ENCODE measurements at places on chromosomes 3 and 15. TPM values are rescaled to one million over a fixed set of nuclear protein-coding genes. Genes with fewer than 3 reads are reported as not detected.
A peak's percentile ranks its signal among the peaks of the same experiment; 100 is the strongest.

The FETUB gene
- total RNA-seq = not detected

The GRK7 gene
- total RNA-seq = not detected

The CASR gene
- 0.05 TPM for total RNA-seq

The OSBPL10 gene
- total RNA-seq = 11.8 TPM

The DLL4 gene
- total RNA-seq = 0.30 TPM

The EPHA6 gene
- total RNA-seq = not detected

The IL17RB gene
- 0.33 TPM for total RNA-seq

The ECE2 gene
- not detected for total RNA-seq

The IMPG2 gene
- total RNA-seq = 0.14 TPM

The UBR1 gene
- total RNA-seq = 30.6 TPM

The CMTM7 gene
- total RNA-seq = 41.1 TPM

DNA sequence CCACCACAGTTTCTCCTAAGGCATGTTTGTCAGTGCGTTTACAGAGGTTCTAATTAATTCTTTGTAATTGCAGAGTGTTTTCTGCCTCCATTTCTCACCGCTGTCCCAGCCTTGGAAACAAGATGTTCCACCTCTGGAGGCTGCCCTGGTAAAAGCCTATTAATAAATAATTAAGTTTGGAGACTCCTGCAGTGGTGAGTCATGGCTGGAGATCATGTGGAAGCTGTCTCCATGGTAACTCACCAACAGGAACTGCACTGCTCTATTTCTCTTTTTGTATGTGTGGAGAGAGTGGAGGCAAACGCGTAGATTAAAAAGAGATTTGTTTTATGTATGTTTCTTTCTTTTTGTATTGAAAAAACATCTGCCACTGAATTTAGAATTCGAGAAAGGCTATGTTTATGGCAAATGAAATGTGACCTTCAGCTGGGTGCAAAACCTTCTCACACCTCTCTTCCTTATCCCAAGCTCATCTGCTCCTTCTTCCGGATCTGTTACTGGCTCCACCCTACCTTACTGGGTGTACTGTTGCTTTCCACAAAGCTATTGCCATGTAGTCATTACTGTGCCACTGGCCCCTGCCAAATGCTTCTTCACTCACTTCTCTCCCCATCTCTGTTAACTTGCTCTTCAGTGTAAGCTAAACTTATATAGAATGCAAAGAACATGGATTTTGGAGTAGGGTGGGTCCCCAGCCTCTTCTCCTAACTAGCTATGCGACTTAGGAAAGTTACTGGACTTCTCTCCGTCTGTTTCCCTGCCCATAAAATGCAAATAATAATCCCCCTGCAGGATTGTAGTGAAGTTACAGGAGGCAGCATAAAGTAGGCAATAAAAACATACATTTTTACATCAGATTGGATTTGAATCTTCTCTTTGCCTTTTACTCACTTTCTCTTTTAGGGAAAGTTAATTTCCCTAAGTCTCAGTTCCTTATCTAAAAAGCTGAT is 778.5 kb downstream of the NTRK3 start:
- H3K36me3 ChIP-seq = no peaks in the 10 kb centered on the region
- H3K27me3 ChIP-seq = peaks cover 5% of the 10 kb centered on the region
- no peaks in the 10 kb centered on the region for H3K4me1 ChIP-seq
- DNase-seq = no peak
- H3K27ac ChIP-seq = no peak overlapping the region

GRCh38 chr3:126051741-126052140 is 32.2 kb downstream of the SLC41A3 start:
- no peak overlapping the region for H3K27ac ChIP-seq
- H3K27me3 ChIP-seq = no peaks in the 10 kb centered on the region
- peaks cover 6% of the 10 kb centered on the region for H3K36me3 ChIP-seq
- peaks cover 25% of the 10 kb centered on the region for H3K4me1 ChIP-seq
- H3K4me3 ChIP-seq = no peak overlapping the region
- no peak for DNase-seq

- H3K27ac ChIP-seq = no peak overlapping the region
- H3K36me3 ChIP-seq = no peaks in the 10 kb centered on the region
- H3K4me1 ChIP-seq = no peaks in the 10 kb centered on the region
- DNase-seq = no peak
- no peaks in the 10 kb centered on the region for H3K27me3 ChIP-seq
Observed at GRCh38 chr3:107076946-107077345, 300.3 kb upstream of the CCDC54 start.

DNA sequence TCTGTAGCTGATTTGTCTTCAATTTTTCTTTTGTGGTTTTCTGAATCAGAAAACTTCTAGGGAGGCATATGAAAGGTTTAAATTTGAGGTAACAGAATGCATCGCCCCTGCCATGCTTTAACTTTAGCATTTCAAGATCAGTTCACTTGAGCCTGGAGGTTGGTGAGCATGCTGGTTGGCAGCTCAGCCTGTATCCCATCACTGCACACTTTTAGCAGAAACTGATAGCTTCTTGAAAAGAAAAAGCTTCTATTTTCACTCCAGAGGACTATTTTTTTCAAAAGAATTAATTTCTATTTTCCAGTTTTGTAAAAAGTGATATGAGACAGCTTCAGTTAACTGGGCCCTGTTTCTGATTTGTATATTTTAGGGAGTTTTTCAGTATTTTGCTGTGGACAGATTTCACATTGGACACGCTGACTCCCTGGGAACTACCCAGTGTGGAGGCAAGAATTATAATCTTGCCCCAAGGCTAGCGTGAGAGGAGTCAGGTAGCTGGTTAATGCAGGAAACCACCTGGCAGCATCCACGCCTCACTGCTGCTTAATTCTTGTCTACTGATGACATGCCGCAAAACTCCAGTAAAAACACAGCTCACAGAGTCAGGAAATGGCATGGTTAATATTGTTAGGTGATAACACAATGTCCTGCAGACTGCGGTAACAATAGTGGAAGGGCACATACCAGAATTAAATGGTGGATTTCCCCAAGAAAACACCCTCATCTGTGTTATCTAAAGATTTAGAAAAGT is 71.4 kb downstream of the DUT start:
- H3K36me3 ChIP-seq = no peaks in the 10 kb centered on the region
- no peaks in the 10 kb centered on the region for H3K4me1 ChIP-seq
- H3K4me3 ChIP-seq = no peak overlapping the region
- no peak for DNase-seq
- no peak overlapping the region for H3K27ac ChIP-seq

- peak overlapping the region; percentile 83 for H3K4me3 ChIP-seq
- H3K36me3 ChIP-seq = peaks cover 8% of the 10 kb centered on the region
- H3K4me1 ChIP-seq = peaks cover 24% of the 10 kb centered on the region
- peaks cover 4% of the 10 kb centered on the region for H3K27me3 ChIP-seq
- H3K27ac ChIP-seq = peak overlapping the region; percentile 89
Observed at GRCh38 chr15:60399246-60399915, 1.6 kb upstream of the ANXA2 start.

- peak; percentile 47 for DNase-seq
- no peaks in the 10 kb centered on the region for H3K27me3 ChIP-seq
- peaks cover 71% of the 10 kb centered on the region for H3K4me1 ChIP-seq
- H3K27ac ChIP-seq = peak overlapping the region; percentile 21
- H3K36me3 ChIP-seq = no peaks in the 10 kb centered on the region
Observed at GRCh38 chr15:88658972-88659931, 20.4 kb downstream of the ISG20 start.

GRCh38 chr15:60047701-60048100 is 43.6 kb downstream of the FOXB1 start:
- H3K27me3 ChIP-seq = peaks cover 8% of the 10 kb centered on the region
- DNase-seq = no peak
- no peak overlapping the region for H3K4me3 ChIP-seq
- H3K27ac ChIP-seq = no peak overlapping the region
- peaks cover 3% of the 10 kb centered on the region for H3K36me3 ChIP-seq

DNA sequence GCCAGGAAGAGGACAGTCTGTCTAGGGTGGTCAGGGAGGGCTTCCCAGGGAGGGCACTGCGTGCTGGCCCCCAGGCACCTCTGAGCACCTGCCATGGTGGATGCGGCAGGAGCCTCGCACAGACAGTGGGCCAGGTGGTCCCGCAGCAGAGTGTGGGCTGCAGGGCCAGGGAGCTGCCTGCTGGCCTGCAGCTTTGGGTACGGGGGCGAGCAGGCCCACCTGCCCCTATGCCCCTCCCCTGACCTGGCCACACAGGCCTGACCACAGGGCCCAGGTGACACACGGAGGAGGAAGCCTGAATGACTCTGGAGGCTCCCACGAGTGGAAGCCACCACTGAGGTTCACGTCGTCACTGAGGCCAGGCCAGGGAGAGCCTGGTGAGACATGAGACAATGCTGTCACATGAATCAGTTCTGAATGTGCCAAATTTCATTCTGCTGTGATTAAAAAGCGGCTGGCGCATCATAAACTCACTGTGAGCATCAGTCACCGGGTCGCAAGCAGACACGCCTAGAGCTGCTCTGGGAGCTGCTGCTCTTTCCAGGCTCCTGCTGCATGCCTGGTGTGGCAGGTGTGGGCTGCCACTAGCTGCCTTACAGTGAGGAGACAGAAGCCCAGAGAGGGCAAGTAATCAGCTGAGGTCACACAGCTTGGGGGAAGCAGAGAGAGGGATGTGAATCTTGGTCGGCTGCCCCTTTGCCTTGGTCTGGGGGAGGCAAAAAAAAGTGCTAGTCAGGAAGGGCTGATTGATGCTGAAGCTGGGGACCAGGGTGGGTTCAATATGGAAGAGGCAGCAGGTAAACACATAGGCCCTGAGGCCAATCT is 39.5 kb upstream of the IQSEC1 start:
- DNase-seq = no peak
- H3K27me3 ChIP-seq = no peaks in the 10 kb centered on the region
- H3K4me3 ChIP-seq = no peak overlapping the region
- H3K36me3 ChIP-seq = no peaks in the 10 kb centered on the region

DNA sequence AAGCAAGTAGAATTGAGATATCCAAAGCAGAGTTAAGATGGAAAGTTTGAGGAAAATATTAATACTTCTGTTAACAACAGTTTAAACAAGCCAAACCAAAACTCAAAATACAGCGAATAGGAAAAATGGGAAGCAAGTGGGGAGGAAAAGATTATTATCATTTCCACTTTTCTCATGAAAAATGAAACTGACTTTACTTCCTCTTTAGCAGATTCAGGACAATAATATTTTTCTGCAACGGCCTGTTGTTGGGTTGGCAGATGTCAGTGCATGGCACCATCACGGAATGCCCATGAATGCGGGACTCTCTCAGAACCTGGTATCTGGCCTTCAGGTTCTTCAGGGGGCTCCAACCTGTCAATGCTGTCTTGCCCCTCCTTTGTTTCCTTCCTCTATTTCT is 11.1 kb downstream of the ANKUB1 start:
- peaks cover 6% of the 10 kb centered on the region for H3K27me3 ChIP-seq
- no peak overlapping the region for H3K4me3 ChIP-seq
- no peaks in the 10 kb centered on the region for H3K4me1 ChIP-seq
- no peak overlapping the region for H3K27ac ChIP-seq
- H3K36me3 ChIP-seq = no peaks in the 10 kb centered on the region

DNA sequence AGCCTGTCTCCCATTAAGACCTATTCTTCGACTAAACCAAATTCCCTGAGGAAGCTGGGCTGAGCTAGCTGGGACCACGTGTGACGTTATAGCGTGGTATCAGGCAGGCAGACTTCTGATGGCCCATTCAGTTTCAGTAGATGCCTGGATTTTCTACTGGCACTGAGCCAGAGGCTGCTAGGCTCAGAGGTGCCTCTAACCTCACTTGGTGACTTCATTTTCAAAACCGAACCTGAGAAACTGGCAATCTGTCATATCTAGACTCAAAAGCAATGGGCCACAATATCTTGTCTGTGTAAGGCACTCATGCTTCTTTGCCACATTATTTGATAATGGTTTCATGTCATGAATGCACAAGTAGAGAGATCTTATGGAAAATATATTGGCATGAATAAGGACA is 352.1 kb upstream of the AZI2 start:
- H3K27me3 ChIP-seq = peaks cover 2% of the 10 kb centered on the region
- peak; percentile 5 for DNase-seq
- no peak overlapping the region for H3K27ac ChIP-seq
- H3K4me1 ChIP-seq = no peaks in the 10 kb centered on the region

GRCh38 chr3:195164573-195165264 is 106.2 kb downstream of the XXYLT1 start:
- H3K27ac ChIP-seq = no peak overlapping the region
- H3K4me3 ChIP-seq = no peak overlapping the region
- H3K36me3 ChIP-seq = no peaks in the 10 kb centered on the region
- H3K27me3 ChIP-seq = no peaks in the 10 kb centered on the region

GRCh38 chr15:95377258-95377852 is 953.1 kb upstream of the NR2F2 start:
- no peaks in the 10 kb centered on the region for H3K4me1 ChIP-seq
- H3K27ac ChIP-seq = no peak overlapping the region
- DNase-seq = no peak

DNA sequence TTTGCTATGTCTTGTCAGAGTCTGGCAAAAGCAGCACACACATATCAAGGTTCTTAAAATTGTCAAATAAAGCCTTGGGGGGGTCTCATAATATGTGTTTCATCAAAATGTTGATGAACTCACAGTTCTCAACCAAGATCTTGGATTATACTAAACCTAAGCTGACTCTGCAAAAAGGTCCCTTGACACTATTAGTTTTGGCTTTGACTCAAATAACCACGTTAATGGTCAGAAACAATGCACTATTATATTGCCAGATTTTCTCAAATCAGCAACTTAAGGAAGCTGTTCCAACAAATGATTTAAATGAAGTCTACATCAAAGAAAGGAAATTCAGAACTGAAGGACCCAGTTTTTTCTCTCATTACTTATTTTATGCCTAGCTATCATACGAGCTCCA is 1063.9 kb downstream of the ROBO1 start:
- no peaks in the 10 kb centered on the region for H3K27me3 ChIP-seq
- H3K4me3 ChIP-seq = no peak overlapping the region
- DNase-seq = no peak

DNA sequence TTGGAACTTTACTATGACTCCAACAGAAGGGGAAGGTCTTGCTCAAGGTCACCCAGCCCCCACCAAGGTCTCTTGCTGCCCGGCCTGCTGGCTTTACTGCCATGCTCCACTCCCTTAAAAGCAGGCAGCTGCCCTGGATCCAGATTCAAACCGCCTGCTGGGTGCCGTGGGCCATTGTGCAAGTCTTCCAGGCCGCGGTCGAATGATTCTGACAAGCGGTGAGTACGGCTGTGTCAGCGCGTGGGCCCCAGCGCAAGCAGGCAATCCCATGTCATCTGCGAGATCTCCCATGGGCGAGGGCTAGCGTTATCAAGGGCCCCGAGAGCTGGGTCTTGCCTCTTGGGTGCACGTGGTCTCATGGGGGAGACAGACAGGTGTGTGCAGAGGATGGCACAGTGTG is 37.6 kb downstream of the CORO2B start:
- DNase-seq = no peak
- H3K4me3 ChIP-seq = no peak overlapping the region
- no peaks in the 10 kb centered on the region for H3K4me1 ChIP-seq
- H3K27ac ChIP-seq = no peak overlapping the region

GRCh38 chr3:5464649-5465048 is 277.1 kb downstream of the EDEM1 start:
- peaks cover 18% of the 10 kb centered on the region for H3K27me3 ChIP-seq
- H3K4me3 ChIP-seq = no peak overlapping the region
- no peaks in the 10 kb centered on the region for H3K4me1 ChIP-seq
- no peak overlapping the region for H3K27ac ChIP-seq
- no peak for DNase-seq

DNA sequence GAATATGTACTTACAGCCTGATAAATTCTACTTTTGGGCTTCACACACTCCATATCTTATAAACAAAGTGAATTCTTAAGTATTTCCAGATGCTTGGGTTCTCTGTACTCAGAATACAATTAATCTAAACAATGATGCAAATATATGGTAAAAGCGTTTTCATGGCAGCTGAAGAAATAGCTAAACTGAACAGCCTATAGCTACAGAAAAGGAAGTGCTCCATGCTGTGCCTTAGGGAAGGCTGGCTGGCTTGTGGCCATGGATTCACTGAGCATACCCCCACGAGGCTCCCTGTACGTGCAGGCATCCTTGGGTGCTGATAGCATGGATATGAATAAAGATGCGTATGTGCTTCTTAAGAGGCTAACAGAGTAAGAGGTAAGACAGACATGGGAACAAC is 264.0 kb downstream of the KLF13 start:
- no peak overlapping the region for H3K4me3 ChIP-seq
- H3K36me3 ChIP-seq = no peaks in the 10 kb centered on the region
- peaks cover 4% of the 10 kb centered on the region for H3K27me3 ChIP-seq
- no peaks in the 10 kb centered on the region for H3K4me1 ChIP-seq

Data from activated CD4-positive, alpha-beta T cell treated with anti-CD3 and anti-CD28 coated beads for 36 hours (primary cell).